Lung (tissue), 17 donors: ENCODE measurements at places on chromosomes 11 and 22. TPM values are rescaled to one million over a fixed set of nuclear protein-coding genes. Genes with fewer than 3 reads are reported as not detected.

Gene TMEM191C
- 4.7 TPM for total RNA-seq

Gene USH1C
- total RNA-seq: 0.55 TPM

Gene GPR83
- total RNA-seq: 0.06 TPM

Gene OR10A3
- total RNA-seq: not detected

Gene ANO1
- 7.8 TPM for total RNA-seq

DNA sequence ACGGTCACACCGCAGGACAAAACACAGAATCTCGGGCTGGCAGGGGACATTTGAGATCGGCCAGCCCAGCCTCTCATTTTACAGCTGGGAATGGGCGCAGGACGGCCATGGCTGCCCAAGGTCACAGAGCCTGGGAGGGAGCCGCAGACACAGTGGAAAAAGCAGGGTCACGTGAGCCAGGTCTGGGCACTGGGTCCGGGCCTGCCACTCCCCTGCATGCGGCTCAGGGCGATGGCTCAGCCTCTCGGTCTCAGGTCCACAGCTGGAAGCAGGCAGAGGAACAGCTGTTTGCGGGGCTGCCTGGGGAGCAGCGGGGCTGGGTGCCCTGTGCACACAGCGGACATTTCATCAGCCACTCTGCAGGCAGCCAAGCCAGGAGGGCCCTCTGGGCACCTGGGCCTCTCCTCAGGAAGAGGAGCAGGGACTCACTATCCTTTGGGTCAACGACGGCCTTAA is 10.4 kb upstream of the PPARA start:
- no peak for DNase-seq
- peak overlapping the region; percentile 62 for H3K27ac ChIP-seq
- H3K36me3 ChIP-seq: no peaks in the 10 kb centered on the region
- no peaks in the 10 kb centered on the region for H3K27me3 ChIP-seq
- no peak overlapping the region for H3K4me3 ChIP-seq
- H3K4me1 ChIP-seq: no peaks in the 10 kb centered on the region

DNA sequence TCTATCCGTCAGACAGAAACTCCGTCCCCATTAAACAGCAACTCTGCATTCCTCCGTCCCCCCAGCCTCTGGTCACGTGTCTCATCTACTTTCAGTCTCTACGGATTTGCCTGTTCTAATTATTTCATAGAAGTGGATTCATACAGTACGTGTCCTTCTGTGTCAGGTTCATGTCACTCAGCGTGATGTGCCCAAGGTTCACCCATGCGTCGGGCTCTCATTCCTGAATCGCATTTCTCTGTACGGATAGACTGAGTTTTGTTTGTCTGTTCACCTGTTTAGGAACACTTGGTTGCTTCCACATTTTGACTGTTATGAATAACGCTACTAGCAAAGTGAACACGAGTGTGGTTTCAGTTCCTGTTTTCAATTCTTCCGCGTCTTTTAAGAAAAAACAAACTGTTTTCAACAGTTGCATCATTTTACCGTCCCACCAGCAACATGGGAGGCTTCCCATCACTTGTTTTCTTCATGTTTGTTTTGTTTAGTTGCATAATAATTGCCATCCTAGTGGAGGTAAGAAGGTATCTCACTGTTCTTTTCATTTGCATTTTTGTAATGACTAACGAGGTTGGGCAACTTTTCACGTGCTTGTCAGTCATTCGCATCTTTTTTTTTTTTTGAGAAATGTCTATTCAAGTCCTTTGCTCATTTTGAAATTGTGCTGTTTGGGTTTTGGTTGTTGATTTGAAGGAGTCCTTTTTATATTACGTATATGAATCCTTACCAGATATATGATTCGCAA is 8.9 kb upstream of the NLRP6 start:
- peak overlapping the region; percentile 93 for H3K27ac ChIP-seq
- H3K36me3 ChIP-seq: no peaks in the 10 kb centered on the region
- H3K4me1 ChIP-seq: no peaks in the 10 kb centered on the region
- DNase-seq: no peak
- H3K27me3 ChIP-seq: peaks cover 7% of the 10 kb centered on the region

- peak overlapping the region; percentile 63 for H3K27ac ChIP-seq
- H3K4me1 ChIP-seq: peaks cover 12% of the 10 kb centered on the region
- H3K36me3 ChIP-seq: no peaks in the 10 kb centered on the region
Observed at GRCh38 chr22:42938976-42939375, 76.0 kb downstream of the PACSIN2 start.

DNA sequence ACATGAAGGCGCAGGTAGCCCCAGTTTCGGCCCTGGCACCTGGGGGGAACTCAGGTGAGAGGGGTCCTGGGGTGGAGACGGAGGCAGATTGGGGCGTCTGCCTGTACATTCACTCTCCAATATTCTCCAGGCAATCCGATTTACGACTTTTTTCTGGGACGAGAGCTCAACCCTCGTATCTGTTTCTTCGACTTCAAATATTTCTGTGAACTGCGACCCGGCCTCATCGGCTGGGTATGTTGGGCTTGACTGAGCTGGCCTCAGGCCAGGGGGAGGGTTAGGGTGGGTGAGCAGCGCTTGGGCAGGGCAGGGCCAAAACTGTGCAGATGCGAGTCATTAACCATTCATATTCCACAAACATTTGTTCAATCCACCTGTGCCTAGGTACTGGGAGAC is 1.7 kb downstream of the TM7SF2 start:
- H3K36me3 ChIP-seq: peaks cover 6% of the 10 kb centered on the region
- peaks cover 4% of the 10 kb centered on the region for H3K4me1 ChIP-seq
- H3K27ac ChIP-seq: peak overlapping the region; percentile 77
- H3K27me3 ChIP-seq: peaks cover 3% of the 10 kb centered on the region

DNA sequence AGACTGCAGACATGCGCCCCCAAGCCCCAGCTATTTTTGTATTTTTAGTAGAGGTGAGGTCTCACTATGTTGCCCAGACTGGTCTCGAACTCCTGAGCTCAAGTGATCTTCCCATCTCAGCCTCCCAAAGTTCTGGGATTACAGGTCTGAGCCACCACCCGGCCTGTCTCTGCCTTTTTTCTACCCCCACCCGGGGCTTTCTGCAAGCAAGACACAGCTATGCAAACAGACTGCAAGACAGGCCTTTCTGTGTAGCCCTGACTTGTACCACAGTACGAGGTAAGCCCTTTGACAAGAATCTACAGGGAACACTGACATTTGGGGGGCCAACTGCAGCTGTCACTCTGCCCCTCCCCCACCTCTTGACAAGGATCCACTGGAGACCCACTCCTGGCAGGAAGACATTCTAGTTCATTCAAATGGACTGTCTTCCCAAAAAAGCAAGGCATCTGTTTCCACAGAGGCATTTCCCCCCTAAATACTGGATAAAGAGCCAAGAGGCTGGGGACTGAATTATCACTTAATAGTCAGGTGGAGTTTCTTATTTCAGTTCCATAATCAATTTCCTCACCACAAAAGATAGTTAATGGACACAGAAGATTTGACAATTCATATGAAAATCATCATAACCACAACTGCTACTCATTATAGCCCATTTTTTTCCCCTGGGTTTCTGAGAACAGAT is 118.2 kb downstream of the ABTB2 start:
- no peaks in the 10 kb centered on the region for H3K36me3 ChIP-seq
- peaks cover 10% of the 10 kb centered on the region for H3K4me1 ChIP-seq
- H3K27me3 ChIP-seq: no peaks in the 10 kb centered on the region
- H3K4me3 ChIP-seq: no peak overlapping the region
- H3K27ac ChIP-seq: no peak overlapping the region

Gene DESI1
- total RNA-seq: 42.7 TPM

DNA sequence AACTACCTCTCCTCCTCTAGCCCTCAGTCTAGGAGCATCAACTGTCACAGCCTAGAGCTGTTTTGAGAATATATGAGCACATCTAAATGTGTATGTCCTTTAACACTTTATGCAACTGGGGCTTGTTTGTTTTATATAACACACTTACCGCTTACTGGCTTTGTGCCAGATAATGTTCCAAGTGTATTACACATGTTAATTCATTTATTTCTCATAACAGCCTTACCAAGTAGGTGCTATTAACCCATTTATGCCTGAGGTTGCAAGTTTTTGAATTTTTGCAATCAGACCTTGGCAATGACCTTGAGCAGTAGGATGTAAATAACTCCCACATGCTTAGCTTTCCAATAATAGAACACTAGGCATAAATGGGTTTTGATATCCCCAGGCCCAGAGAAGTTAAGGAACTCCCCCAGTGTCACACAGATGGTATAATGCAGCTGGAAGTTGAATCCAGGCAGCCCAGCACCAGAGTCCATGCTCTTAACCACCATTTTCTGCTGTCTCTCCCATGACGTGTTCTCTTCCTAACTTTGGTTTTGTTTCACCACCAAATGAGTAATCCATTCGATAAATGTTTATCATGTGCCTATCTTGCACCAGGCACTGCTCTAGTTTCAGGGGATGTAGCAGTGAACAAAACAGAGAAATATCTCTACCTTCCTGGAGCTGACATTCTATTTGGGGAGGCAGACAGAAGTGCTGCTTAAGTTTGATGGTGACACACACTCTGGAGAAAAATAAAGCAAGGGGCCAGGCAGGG is 23.1 kb downstream of the PRDM11 start:
- H3K4me1 ChIP-seq: no peaks in the 10 kb centered on the region
- no peaks in the 10 kb centered on the region for H3K27me3 ChIP-seq
- no peak overlapping the region for H3K27ac ChIP-seq
- no peak for DNase-seq
- H3K36me3 ChIP-seq: no peaks in the 10 kb centered on the region

Gene GRAMD1B
- total RNA-seq: 6.0 TPM

DNA sequence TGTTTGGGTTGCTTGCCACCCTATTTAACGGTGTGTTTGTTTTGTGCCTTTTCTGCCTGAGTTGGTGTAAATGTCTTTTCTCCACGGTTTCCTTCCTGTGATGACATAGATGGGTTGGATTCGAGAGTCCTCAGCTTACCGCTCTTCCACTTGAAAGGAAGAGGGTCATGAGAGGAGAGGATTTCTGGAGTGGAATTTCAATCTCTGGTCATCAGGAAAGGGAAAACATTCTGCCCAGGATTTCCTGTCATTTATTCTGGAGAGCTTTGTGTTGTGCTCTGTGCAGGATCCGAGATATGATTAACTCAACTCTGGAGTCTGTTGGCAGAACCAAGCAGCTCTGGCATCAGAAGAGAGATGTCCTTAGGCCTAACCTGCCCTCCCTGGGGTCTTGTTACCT is 605.2 kb downstream of the NTM start:
- H3K36me3 ChIP-seq: no peaks in the 10 kb centered on the region
- no peak for DNase-seq
- H3K27me3 ChIP-seq: no peaks in the 10 kb centered on the region
- H3K4me1 ChIP-seq: no peaks in the 10 kb centered on the region

GRCh38 chr11:111063726-111064517 is 181.6 kb upstream of the POU2AF2 start:
- H3K4me1 ChIP-seq: peaks cover 9% of the 10 kb centered on the region
- no peaks in the 10 kb centered on the region for H3K27me3 ChIP-seq
- no peak overlapping the region for H3K27ac ChIP-seq
- H3K4me3 ChIP-seq: no peak overlapping the region
- DNase-seq: no peak

DNA sequence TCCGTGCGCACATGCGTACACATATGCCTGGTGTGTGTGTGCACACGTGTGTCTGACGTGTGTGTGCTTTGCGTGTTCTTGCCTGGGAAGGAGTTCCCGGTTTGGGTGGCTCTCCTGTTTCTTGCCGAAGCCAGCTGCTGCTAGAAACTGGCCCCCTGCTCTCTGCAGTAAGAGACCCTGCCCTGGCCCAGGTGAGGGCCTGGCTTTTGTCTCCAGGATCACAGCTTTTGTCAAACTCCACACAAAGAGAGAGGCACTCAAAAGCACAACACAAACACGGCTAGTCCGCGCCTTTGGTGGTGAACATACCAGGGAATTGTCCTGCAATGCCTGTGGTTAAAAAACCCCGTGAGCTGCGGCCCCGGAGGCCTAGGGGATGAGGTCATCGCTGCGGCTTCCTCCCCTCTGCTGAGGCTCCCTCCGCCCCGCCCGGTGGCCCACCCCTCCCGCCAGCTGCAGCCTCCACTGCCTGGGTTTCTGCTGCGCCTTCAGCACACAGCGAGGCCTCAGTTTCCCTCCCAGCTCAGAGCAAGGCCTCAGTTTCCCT is 88.9 kb downstream of the KCNQ1 start:
- no peak overlapping the region for H3K4me3 ChIP-seq
- no peaks in the 10 kb centered on the region for H3K36me3 ChIP-seq
- DNase-seq: peak; percentile 79
- peak overlapping the region; percentile 67 for H3K27ac ChIP-seq

Gene GRK3
- 27.3 TPM for total RNA-seq

- H3K4me3 ChIP-seq: no peak overlapping the region
- no peaks in the 10 kb centered on the region for H3K4me1 ChIP-seq
- H3K27me3 ChIP-seq: no peaks in the 10 kb centered on the region
Observed at GRCh38 chr11:69472541-69473275, 8.8 kb upstream of the LINC01488 start.

Gene CCDC157
- 11.9 TPM for total RNA-seq

Gene DERL3
- 15.1 TPM for total RNA-seq

- H3K36me3 ChIP-seq: no peaks in the 10 kb centered on the region
- no peak overlapping the region for H3K27ac ChIP-seq
- H3K27me3 ChIP-seq: no peaks in the 10 kb centered on the region
- no peak overlapping the region for H3K4me3 ChIP-seq
- no peaks in the 10 kb centered on the region for H3K4me1 ChIP-seq
Observed at GRCh38 chr11:64450168-64450560, 91.2 kb downstream of the RPS6KA4 start.

Gene RHOG
- total RNA-seq: 15.4 TPM

Gene CUL5
- total RNA-seq: 36.2 TPM

DNA sequence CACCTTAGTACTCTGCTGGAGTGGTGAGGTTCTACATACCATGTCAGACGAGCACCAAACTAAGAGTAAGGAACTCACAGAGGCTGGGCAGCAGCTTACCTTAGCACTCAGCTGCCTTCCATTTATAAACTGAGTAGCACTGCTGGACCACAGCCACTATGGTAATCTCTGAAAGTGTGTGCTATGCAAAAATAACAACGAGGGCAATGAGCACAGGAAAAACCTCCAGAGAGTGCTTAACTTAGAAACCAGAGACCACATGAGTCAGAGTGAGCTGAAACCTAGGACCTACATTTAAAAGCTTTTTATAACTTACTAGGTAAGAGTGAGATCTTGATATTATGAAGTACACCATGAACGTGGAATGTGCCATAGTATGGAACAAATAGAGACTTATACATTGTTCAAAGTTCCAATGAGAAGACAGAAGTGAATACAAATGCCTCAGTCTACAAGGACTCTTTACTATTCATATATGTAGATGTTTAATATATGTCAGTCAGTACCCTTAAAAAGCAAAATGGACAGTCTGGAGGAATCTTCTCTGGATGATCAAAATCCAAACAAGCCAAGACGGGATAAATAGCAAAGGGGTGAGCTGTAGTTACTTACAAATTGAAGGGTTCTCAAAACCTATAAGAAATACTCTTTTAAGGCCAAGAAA is 17.2 kb upstream of the CD59 start:
- no peaks in the 10 kb centered on the region for H3K4me1 ChIP-seq
- peaks cover 25% of the 10 kb centered on the region for H3K36me3 ChIP-seq
- peak overlapping the region; percentile 84 for H3K27ac ChIP-seq

Gene UBASH3B
- total RNA-seq: 51.2 TPM

DNA sequence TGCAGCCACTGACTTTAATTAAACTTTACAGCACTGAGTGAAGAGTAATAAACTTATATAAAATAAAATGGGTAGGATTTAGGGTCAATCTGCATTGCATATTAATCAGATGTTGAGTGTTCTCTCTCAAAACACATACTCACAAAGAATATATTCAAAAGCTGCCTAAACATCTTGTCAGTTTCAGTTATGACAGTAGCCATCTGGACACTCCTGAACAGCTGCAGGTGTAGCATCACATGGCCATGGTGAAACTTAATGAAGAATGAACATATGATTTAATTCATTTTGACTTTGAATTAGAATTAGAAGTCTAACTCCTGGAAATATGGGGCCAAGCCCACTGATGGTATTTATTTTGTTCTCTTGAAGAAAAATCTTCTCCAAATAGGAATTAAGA is 684.3 kb upstream of the RAG2 start:
- no peaks in the 10 kb centered on the region for H3K36me3 ChIP-seq
- no peak overlapping the region for H3K27ac ChIP-seq
- no peak overlapping the region for H3K4me3 ChIP-seq
